Kidney tubule cell (primary cell): ENCODE measurements at places on chromosomes 7 and 10.
A peak's percentile ranks its signal among the peaks of the same experiment; 100 is the strongest.

- DNase-seq, result no peak
These were observed 12.0 kb downstream of the SUFU start for GRCh38 chr10:102515724-102516123.

DNA sequence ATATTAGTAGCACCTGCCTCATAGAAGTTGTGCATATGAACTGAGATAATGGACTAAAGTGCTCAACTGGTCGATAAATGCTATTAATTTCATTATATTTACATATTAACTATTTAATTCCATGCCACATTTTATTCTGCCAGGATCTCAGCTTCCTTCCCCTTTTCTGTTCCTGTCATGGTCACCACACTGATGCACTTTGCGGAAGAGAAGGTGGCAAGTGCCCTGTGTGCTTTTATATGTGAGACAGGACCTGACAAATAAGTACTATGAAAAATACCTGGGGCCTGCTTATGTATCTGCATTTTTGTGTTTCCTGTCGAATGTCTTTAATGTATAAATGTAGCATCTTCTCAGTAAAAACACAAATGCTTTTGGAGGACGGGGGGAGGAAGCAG, 12.2 kb downstream of the ATP6V0E2 start:
- no peak for DNase-seq

GRCh38 chr7:75878312-75878768, 494 bp upstream of the RHBDD2 start:
- no peak for DNase-seq

DNA sequence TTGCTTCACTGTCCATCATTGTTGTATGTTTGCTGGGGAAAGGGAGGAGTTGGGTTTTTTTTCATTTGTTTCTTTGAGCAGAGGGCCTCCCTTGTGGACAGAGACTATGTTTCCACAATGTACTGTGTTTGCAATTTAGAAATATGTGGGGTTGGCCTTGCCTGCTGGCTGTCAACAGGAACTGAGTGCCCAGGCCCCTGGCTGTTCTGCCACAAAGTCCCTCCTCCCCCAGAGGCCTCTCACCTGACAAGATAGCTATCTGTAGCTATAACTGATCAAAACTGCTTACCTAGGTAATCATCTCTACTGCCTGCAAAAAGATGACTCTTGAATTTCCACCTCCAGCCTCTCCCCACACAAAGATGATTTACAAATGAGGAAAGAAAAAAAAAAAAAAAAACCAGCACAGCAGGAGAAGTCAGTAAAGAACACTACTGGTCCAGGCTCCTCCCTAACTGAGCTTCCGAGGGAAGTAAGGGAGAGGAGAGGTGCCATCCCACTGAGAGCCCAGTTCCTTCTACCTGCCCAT, 121.8 kb downstream of the SGMS1 start:
- no peak for DNase-seq

- no peak for DNase-seq
These were observed 407.5 kb upstream of the RNF32 start for GRCh38 chr7:156232931-156233705.

- peak; percentile 92 for DNase-seq
These were observed 22.9 kb downstream of the GSAP start for GRCh38 chr7:77393261-77393660.

GRCh38 chr7:55538538-55538937, 33.8 kb downstream of the VOPP1 start:
- peak; percentile 72 for DNase-seq

- DNase-seq, result no peak
These were observed 61.5 kb upstream of the GPR22 start for GRCh38 chr7:107408349-107408748.

GRCh38 chr7:25951414-25952260, 200.4 kb upstream of the NFE2L3 start:
- DNase-seq, result peak; percentile 6
